Epithelial cell of proximal tubule (primary cell): ENCODE measurements at places on chromosomes 6 and 20.
A peak's percentile ranks its signal among the peaks of the same experiment; 100 is the strongest.

- DNase-seq = no peak
These were observed 19.8 kb downstream of the TRDN start for GRCh38 chr6:123616942-123617341.

DNA sequence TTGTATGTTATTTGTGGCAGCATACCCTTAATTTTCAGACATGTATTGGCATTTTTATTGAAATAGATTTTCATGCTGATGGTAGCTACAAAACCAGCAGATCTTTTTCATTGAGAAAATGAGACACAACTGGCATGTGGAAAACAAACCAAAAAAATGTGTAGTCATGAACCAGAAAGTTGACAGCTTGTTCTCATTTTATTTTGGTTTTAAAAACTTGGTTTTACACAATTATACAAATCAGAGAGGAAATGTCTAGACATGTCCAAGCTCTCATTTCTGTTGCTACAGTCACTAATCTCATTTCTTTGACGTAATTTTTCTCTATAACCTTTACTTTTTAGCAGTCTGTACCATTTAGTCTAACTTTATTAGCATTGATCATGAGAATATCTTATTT is 85.4 kb downstream of the GRIK2 start:
- no peak for DNase-seq

- no peak for DNase-seq
These were observed 197.0 kb upstream of the RNF217 start for GRCh38 chr6:124765280-124765679.

DNA sequence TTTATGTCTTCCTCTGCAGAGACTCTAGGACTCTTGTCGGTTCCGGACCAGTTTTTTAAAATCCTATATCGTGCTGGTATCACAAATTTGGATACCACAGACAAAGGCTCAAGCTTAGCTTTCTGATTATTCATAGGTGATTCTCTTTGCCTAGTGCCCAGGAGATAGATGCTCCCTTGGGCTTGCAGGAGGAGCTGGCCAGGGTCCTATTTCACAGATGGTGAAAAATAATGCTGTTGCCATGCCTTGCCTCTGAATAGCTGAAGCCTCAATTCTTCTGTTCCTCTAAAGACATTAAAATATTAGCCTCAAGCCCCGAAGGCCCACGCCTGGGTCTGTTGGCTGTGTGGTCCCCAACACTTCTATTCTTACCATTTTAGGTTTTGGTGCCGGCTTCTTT is 123.9 kb upstream of the BACH2 start:
- no peak for DNase-seq

DNA sequence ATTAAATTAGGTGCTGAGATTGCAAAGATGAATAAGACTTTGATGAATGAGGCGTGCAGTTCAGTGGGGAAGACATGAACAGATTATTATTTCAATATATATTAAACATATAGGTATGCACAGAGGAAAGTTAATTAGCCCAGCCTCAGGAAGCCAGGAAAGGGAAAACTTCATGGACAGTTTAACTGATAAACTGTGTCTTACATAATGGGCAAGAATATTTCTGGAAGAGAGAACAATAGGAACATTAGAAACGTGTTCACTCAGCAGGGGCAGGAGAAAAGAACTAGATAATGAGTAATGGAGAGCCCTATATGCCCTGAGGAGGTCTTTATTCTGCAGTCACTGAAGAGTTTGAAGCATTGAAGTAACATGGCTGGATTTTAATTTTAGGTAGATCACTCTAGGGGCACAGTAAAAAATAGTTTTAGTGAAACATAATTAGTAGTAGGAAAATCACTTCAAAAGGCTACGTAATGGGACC is 23.6 kb downstream of the CEP57L1 start:
- DNase-seq = no peak

DNA sequence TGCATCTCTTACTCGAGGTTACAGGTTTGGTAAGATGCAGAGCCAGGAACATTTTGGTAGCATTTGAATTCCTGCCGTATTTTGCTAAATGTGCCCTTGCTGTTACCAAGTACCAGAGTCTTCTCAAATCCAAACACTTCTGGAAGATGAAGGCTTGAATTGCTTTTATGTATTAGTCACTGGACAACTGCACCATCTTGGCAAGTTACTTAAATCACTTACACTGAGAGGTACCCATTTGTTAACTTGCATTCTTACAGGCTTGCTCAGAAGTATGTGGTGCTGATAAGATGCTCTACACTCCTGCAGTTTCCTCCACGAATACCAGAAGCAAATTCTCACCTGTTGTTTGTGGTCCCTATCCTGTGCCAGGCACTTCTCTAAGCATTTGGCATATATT is 12.7 kb downstream of the IL22RA2 start:
- no peak for DNase-seq

- DNase-seq = no peak
These were observed 520.8 kb downstream of the EPM2A start for GRCh38 chr6:145214570-145214969.

- no peak for DNase-seq
These were observed 52.3 kb upstream of the L3MBTL3 start for GRCh38 chr6:129966125-129966524.

GRCh38 chr20:54382419-54382818 is 93.0 kb upstream of the DOK5 start:
- DNase-seq = no peak

DNA sequence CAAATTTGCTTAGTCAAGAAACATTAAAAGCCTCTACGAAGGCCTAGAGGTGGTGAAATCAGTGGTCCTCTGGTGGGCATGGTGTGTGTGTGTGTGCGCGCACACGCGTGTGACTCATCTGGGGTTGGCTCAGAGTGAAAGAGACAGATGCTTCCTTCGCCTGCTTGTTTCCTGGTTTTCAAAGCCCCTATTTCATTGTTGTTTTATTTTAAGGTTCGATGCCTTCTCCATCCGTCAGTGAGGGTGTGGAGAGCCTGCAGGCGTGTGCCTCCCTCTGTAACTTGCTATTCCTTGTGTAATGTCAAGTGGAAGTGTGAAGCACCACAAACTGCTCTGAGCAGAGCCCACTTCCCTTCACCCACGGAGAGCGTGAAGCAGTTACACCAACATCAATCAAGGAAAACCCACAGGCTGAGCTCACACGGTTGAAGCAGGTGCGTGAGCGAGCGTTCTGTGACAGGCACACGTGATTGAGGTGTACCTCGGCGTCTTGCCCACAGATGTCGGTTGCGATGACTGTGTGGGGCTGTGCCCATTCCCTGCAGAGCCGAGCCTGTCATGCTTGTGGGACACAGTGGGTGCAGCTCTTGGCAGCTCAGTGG is 233.9 kb downstream of the PRL start:
- no peak for DNase-seq

GRCh38 chr6:16762268-16762549 is 949 bp upstream of the ATXN1 start:
- DNase-seq = no peak

DNA sequence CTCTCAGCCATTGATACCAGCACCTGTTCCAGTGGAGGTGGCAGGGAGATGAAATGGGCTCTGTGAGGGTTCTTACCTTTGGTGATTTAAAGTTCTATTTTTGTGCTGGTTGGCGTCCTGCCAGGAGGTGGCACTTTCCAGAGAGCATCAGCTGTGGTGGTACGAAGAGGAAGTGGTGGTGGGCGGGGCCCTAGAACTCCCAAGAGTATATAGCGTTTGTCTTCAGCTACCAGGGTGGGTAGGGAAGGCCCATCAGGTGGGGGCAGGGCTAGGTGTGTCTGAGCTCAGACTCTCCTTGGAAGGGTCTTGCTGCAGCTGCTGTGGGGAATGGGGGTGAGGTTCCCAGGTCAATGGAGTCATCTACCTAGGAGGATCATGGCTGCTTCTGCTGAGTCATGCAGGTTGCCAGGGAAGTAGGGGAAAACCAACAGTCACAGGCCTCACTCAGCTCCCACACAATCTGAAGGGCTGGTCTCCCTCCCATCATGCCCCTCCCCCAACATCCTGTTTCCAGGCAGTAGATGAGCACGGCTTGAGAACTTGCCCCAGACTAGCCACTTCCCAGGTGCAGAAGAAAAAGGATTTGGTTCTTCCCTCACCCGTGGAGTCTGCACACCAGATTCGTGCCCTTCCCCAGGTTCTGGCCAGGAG is 46.6 kb downstream of the MOXD1 start:
- no peak for DNase-seq

DNA sequence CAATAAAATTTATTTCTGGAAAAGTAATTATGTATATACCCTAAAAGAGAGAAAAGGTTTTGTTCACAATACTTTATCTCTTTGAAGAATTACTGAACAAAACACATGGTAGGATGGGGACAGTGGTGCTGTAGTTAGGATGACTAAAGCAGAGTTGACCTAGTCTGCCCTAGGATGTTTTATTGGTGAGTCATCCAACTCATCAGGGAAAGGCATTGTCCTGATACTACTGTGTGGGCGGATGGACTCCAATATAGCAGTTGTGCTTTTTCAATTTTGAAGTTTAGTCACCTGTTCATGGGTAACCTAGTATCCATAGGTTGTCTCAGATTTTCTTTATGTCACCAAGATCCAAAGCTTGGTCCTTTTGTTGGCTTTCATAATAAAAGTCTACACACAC is 53.3 kb upstream of the EYS start:
- DNase-seq = peak; percentile 1

DNA sequence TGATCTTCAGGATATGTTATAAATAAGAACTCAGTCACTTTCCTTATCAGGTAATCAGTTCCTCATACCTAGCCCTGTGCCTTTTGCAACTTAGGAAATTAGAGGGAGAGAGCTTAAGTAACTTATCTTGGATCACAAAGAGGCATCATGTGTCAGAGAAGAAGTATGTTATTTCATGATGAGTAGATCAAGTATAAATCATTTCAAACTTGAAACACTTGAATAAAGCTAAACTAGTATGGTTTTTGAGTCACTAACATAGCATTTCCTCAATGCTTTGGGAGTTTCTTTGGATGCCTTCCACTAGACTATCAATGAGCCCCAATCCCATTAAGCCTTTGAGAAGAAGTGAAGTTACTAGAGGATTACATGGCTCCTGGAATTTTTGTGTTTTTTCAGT is 102.6 kb upstream of the TNFAIP3 start:
- DNase-seq = peak; percentile 38

- DNase-seq = no peak
These were observed at the start of gene MOG for GRCh38 chr6:29656798-29657197. Gene MOG, plus strand, starts transcription at chr6:29657092. Its CDS starts 118 bp downstream, at chr6:29657210.

DNA sequence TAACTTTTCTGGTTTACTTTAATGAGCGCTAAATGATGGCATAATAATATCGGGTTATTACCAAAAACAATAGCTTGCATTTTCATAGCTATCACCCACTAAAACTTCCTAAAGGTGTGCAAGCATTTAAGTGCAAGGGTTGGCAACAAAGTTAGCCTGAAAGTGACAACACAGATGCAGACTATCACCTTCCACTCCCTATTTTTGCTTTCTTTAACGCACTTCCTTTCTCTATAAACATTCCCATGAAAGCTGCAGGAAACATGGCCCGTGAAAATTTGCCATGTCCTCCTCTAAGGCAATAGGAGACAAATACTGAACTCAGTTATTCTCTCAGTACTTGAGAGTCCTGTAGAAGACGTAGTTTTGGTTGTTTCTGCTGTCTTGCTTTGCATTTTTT is 2.7 kb downstream of the MYCT1 start:
- DNase-seq = no peak

DNA sequence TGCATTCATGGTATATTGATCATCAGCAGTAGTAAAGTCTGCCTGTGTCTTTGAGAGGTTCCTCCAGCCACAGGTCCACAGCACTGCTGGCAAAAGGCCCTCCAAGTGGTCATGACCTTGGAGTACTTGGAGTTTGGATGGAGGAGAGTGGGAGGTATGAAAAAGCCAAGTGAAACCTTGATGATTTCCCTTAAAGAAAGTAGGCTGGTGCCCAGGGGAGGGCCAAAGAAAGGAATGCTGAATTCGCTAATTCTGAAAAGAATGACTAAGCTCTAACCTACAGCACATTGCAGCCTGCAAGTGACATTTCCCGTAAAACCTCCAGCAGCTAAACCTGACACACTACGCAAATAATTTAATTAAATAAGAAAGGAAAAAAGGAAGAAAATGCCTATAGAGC is 223.4 kb upstream of the TAB2 start:
- no peak for DNase-seq

DNA sequence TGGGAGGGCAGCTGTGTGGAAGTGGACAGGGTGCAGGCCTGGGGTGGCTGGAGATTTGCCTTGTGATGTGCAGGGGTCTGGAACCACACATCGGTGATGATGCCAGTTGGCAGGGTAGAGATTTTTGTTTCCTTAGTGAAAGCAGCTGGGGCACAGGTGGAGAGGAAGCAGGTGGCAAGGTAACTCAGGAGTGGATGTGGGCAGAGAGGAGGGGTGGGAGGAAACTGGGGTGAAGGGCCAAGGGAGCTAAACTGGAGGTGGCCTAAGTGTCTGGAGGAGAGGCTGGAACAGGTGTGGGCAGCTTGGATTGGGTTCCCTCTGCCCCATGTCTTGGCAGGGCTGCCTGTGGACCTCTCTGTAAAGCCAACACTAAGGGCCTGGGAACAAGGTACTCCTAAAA is 4.7 kb upstream of the SCUBE3 start:
- no peak for DNase-seq

DNA sequence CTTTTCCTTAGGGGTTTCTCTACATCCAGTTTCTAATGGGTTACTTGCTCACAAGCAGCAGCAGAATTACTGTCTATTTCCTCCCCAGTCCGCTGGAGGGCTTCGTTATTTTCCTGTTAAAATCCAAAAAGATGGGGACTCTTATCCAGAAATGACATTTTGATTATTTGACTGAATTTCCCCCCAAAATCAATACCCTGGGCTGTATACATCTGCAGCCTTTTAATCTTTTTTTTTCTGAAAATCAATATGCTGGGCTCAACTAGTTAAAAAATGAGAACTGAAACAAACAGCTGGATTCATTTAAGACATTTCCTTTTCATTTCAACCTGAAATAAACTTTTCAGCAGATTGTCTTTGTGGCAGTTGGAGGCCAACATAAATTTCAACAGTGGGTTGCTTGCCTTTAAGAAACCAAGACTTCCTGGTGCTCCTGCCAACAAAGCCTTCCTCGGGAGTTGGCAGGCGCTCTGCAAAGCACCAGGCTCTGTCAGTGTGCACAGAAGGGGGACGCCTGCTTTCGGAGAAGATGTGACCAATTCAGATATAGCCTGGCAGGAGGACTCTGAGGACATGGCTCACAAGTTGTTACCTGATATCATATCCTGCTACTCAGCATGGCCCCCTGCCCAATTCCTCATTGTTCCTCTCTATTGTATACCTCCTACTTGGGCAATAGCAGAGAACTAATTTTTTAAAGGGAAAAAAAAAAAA is 204.7 kb upstream of the ARG1 start:
- DNase-seq = no peak

DNA sequence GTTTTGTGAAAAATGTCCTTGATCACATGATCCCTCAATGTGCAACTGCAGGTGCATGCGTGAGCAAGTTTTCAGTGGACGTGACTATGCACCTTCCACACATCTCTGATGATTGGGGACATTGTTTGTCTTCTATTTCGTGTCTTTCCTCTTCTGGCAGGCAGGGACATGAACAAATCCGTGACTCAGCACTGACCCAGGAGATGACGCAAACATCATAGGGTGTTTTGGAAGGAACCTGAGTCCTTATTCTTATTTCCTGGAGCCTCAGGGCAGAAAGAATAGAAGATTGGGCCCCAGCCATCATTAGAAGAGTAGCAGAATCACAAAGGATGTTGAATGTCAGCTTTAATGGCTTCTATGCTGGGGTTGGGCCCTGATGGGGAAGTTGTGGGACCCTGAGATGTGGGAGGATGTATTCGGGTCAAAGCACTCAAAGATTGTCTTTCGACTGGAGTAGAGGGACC is 11.9 kb upstream of the SIRPD start:
- DNase-seq = no peak

- no peak for DNase-seq
These were observed 65.0 kb downstream of the KIZ start for GRCh38 chr20:21190869-21191268.

- DNase-seq = no peak
These were observed 42.4 kb upstream of the GCLC start for GRCh38 chr6:53587291-53587690.
